ENCODE measurements at places on chromosomes 3 and 15.

DNA sequence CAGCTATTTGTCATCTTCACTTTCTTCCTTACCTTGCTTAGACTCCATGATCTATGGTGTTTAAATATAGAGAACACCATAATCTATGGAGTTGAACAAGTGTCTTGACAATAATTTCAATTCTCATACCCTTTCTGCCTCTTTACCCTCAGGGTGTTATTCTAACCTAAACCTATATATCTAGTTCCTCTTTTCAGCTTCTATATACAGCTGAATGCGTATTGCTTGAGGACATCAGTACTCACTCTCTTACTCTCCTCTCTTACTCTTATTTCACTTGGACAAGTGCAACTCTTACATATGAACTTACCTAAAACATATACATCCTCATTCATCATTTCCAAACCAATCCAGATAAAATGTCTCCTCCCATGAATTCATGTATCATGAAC lies 187.1 kb downstream of the RAP2B start:
- DNase-seq = no peak

DNA sequence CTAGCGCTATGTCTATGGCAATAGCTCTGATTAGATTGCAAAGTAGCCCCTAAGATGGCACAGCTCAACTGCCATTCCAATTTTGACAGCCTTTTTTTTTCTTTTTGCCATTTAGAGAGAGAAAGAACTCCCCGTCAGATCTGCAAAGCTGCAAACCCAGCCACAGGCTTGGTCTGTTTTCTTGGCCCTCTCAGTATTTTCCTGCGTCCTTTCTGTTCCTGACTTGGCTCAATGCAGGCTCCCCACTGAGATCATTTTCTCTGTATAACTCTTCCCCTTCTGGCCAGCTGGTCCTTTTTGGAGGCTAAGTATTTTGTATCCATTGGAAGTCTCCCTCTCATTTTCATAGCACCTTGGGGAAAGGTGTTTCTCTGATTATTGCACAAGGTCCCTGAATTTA lies 386.7 kb downstream of the UNC13C start:
- DNase-seq = peak; percentile 98

- no peak for DNase-seq
Observed at GRCh38 chr3:149781211-149781610, 11.1 kb downstream of the ANKUB1 start.

- DNase-seq = no peak
Observed at GRCh38 chr15:66721020-66721419, 19.0 kb downstream of the SMAD6 start.

- DNase-seq = no peak
Observed at GRCh38 chr3:11535243-11535960, 108.3 kb downstream of the VGLL4 start.

GRCh38 chr3:170257145-170257544 lies 34.9 kb downstream of the PRKCI start:
- DNase-seq = no peak

- DNase-seq = no peak
Observed at GRCh38 chr3:51896607-51897305, 6.4 kb downstream of the IQCF1 start.

DNA sequence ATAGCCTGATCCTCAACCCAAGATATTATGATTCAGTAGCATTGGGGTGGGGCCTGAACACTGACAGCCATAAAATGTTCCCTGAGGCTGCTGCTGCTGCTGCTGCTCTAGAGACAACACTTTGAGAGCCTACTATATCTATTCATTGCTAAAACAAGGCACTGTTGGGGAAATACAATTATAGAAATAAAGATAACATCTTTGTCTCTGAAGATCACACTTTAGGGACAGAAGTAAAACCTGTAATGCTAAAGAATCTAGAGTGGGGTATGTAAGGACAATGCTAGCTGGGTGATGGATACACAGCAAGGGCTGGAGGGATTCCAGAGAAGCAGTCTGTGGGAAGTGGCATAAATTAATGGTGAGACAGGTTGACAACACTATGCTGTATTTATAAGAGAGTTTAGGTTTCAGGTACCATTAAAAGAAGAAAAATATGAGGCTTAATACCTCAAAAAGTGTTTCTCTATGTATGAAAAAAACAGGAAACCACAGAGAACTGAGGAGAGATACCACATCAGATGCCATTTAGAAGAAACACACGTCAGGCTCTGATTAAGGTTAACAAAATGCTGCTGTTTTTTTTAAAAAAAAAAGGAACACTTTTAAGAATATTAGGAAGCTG lies 115.9 kb downstream of the CBLB start:
- DNase-seq = peak; percentile 76

DNA sequence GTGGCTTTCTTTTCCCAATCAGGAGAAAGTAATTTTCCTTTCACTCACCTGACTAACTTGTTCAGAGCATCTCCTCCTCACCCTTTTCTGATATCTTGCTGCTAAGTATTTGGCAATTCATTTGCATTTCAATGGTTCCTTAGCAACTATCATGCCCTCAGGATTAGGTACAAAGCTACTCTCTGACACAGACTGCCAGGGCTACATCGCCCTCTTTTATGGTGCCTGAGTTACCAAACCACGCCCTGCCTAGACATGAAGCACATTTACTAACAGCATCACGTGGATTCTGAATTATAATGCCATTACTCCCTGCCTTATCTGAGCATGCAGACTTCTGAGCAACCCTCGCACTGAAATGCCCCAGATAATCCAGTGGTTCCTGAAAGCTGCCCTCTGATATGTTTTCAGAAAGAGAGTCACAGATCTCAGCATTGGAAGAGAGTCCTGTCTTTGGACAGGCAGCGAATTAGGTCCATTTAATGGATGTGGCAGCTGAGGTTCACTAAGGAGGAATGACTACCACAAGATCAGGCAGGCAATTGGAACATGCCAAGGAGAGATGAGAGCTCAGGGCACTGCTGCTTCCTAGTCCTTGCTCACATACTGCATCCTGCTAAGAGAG lies 14.5 kb downstream of the EPHB1 start:
- no peak for DNase-seq

- no peak for DNase-seq
Observed at GRCh38 chr3:17795711-17796110, 53.3 kb upstream of the TBC1D5 start.

DNA sequence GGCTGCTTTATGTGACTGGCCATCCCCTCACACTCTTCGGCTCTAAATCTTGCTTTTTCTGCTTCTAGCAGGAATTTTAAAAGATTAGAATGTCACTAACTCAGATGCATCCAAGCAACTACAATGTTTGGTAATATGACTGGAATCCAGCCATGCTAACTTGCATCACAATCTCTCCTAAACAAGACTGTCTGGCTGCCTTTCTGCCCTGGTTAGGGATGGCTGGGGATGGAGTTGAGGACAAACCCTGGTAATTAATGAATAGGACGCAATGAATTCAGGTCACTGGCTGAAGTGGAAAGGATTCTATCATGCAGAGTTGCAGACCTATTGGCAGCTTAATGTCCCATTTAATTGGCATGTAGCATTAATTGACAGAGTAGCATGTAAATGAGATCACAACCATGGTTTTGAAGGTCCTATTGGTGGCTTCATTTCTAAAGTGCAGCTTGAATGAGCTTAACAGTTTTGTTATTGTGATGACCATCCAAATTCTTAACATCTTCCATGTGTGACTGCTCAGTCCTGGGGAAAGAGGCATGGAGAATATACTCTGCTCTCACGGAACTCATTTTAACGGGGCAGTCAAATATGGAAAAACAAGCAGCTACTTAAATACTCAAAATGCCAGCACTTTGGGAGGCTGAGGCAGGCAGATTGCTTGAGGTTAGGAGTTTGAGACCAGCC lies 21.7 kb downstream of the NMNAT3 start:
- DNase-seq = no peak

DNA sequence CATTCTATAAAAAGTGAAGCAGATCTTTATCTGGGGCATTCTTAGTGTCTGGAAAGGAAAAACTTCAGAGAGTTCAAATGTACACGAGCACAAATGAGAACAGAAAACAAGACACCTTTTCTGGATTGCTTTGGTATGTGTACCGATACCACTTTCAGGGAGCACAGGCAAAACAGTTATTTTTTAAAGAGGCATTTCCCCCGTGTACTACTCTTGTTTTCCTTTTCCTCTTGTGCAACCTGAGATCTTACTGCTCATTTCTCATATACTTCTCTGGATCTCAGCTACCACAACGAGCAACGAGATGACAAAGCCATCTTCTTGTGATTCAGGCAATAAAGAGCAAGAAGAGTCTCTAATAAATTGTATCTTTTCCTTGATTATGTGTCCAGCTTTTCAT lies 463.6 kb downstream of the SHQ1 start:
- no peak for DNase-seq

DNA sequence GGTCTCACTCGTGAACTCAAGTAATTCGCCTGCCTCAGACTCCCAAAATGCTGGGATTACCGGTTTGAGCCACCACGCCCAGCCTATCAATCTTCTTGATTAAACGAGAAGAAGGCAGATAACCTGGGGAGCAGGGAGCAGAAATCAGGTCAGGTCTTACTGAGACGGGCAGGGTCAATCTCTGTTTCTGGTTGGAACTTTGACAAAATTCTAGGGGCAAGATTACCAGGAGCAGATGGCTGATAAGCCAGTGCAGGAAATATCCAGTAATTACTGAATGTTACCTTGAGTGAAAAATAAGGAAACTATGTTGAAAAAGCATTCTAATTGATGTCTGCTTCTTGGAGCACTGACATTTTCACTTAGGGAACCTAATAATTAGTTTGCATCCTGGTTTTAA lies 24.4 kb upstream of the GOLM2 start:
- peak; percentile 63 for DNase-seq

DNA sequence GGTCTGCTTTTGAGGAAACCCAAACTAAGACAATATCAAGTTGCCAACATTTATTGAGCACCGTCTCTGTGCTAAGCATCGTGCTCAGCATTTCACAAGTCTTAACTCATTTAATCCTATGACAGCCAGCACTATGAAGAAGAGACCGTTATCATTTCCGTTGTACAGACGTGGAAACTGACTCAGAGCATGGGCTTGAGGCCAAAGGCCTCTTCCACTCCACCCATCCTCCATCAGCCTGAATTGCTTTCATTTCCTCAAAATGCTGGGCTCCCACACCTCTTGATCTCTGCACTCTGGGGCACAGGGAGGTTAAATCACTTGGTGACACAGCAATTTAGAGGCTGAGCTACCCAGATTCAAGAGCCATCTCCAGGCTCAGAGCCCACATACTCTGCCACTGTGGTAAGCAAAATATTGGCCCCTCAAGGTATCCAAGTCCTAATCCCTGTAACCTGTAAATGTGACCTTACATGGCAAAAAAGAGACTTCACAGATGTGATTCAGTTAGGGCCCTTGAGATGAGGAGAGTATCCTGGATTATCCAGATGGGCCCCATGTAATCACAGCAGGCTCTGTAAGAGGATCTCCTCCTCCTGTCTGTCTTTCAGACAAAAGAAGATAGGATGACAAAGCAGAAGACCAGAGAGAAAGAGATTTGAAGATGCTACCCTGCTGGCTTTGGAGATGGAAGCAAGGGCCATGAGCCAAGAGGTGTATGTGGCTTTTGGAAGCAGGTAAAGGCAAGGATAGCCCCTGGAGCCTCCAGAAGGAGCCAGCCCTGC lies 24.3 kb upstream of the FLNB start:
- no peak for DNase-seq

GRCh38 chr15:100350434-100351226 lies 8.9 kb upstream of the ADAMTS17 start:
- no peak for DNase-seq

GRCh38 chr3:4829031-4829394 lies 150.2 kb upstream of the BHLHE40 start:
- no peak for DNase-seq

- no peak for DNase-seq
Observed at GRCh38 chr3:158663246-158663645, 9.2 kb downstream of the LXN start.

DNA sequence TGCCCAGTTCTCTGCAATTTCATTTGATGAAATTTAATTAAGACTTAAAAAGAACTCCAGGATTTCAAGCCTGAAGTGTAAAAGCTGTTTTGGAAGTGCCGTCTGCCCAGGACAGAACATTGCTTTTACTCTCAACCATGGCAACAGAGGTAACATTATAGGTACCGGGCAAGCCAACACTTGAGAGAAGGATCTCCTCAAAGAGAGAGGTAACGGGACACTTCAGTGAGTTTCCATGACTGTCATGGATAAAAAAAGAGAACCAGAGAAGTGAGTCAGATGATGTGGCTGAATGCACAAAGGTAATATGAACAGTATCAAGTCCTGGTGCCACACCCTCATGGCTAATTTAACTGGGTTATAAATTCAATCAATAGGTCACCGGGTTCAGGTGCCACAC lies 130.2 kb upstream of the LMOD3 start:
- no peak for DNase-seq

GRCh38 chr15:28994831-28995596 lies 109.2 kb downstream of the APBA2 start:
- no peak for DNase-seq

- no peak for DNase-seq
Observed at GRCh38 chr15:57124036-57124435, 205.6 kb downstream of the TCF12 start.

GRCh38 chr3:16439163-16439847 lies 74.2 kb downstream of the RFTN1 start:
- no peak for DNase-seq

- no peak for DNase-seq
Observed at GRCh38 chr3:149535333-149535685, 60.8 kb downstream of the TM4SF4 start.

GRCh38 chr3:133300102-133300501 lies 99.8 kb upstream of the BFSP2 start:
- no peak for DNase-seq

- DNase-seq = no peak
Observed at GRCh38 chr15:73286311-73286710, 82.4 kb downstream of the HCN4 start.

GRCh38 chr15:69628256-69629093 lies 175.9 kb downstream of the RPLP1 start:
- no peak for DNase-seq

DNA sequence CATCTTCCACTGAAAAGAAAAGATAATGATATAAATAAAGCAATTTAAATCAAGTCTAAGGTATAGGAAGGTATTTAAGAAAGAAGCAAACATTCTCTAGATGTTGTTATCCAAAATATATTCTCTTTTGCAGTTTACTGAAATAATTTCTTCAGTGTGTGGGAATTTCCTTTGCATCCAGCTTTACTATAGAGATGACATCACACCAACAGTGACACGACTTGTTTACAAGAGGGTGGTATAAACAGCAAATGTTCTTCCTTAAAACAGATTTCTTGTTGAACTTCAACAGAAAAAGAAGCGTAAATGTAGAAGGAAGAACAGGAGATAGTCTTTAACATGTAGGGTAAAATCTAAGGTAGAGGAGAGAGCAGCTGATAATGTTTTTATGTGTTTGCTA lies 202.5 kb downstream of the ROBO2 start:
- DNase-seq = no peak

- no peak for DNase-seq
Observed at GRCh38 chr3:117322866-117323265, 613.3 kb downstream of the TUSC7 start.

- DNase-seq = peak; percentile 55
Observed at GRCh38 chr3:153160451-153161137, 1.4 kb upstream of the RAP2B start.

DNA sequence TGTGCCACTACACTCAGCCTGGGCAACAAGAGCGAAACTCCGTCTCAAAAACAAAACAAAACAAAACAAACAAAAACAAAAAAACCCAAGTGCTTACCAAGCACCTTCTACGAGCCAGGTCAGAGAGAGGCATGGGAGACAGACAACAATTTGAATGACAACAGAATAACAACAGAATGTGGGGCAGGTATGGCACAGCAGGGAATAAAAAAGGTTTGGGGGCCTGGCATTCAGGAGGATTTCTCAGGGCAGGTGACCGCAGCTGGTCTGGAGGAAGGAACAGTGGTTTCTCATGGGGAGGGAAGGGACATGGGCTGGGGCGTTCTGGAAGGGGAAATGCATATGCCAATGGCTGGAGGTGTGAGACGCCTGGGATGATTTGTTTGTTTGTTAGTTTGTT lies 22.5 kb upstream of the PARL start:
- DNase-seq = no peak
